ENCODE measurements at places on chromosomes 11 and 22.

GRCh38 chr11:92048415-92048814, 176.2 kb upstream of the FAT3 start:
- DNase-seq, result no peak

- DNase-seq, result no peak
Measured at GRCh38 chr22:41382098-41382578, 396 bp downstream of the TEF start.

GRCh38 chr11:73384872-73385689, 8.9 kb downstream of the RELT start:
- DNase-seq, result no peak

- DNase-seq, result no peak
Measured at GRCh38 chr11:118485273-118485672, 42.0 kb upstream of the TTC36 start.

GRCh38 chr22:45454275-45454674, 40.8 kb downstream of the RIBC2 start:
- DNase-seq, result peak; percentile 85

DNA sequence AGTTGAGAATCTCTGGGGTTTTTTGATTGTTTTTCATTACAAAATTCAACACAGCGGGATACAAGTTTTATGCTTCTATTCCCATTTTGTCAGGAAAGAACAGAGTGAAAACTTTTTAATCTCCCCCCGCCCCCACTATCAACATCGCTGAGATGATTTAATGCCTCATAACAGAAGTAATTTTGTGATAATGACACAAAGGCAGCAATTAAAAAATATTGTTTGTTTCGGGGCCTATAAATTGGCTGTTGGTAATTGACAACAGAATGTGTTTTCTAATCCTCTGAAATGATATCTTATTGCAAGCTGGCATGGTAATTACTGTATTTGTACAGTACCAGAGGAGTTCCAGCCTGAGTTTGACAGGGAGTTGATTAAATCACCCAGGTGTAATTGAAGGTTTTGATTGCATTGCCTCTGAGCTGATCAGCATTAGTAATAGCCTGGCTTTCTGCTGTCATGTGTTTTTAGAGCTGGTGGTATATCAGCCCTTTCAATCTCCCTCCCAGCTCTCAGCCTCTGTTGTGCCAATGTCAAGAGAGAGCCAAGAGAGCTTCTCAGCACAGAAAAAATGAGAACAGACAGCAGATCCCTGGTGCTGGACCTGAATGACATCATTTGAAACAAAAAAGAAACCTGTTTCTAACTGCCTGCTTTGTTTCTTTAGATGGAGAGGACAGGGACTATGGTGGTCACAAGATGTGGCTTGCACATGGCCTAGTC, 265.1 kb downstream of the FAM76B start:
- DNase-seq, result no peak

GRCh38 chr11:66072081-66072480, 2.0 kb downstream of the PACS1 start:
- DNase-seq, result no peak

GRCh38 chr22:43533156-43533530, 121.3 kb downstream of the MPPED1 start:
- no peak for DNase-seq

- DNase-seq, result no peak
Measured at GRCh38 chr11:416051-416756, 1.4 kb upstream of the SIGIRR start.

DNA sequence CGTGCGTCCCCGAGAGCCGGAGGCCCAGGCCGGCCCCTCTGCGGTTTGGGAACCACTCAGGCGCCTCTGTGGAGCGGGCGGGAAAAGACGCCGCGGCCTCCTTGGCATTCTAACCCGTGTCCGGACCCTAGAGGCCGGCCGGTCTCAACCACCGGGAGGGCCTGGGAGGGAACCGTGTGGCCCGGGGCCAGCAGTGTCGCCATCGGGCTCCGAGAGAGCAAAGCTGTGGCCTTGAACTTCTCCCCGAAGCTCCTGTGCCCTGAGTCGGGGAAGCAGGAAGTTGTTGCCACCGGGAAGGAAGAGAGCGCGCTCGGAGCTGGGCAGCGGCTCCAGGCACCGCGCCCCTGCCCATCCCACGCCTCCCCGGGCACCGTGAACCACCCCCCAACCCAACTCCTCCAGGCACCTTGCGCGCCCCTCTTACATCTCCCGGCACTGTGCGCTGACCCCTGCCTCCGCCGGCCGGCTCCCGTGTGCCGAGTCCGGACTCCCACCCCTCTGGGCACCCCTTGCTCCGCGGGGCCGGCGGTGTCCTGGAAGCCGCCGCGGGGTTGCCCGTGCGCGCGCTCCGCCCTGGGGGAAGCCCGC, 80.0 kb upstream of the PPARA start:
- no peak for DNase-seq

GRCh38 chr22:43992331-43992821, 31.7 kb upstream of the PARVB start:
- DNase-seq, result peak; percentile 4

Measured in AG09309 (cell line).